ENCODE measurements at places on chromosomes 3 and 15.

DNA sequence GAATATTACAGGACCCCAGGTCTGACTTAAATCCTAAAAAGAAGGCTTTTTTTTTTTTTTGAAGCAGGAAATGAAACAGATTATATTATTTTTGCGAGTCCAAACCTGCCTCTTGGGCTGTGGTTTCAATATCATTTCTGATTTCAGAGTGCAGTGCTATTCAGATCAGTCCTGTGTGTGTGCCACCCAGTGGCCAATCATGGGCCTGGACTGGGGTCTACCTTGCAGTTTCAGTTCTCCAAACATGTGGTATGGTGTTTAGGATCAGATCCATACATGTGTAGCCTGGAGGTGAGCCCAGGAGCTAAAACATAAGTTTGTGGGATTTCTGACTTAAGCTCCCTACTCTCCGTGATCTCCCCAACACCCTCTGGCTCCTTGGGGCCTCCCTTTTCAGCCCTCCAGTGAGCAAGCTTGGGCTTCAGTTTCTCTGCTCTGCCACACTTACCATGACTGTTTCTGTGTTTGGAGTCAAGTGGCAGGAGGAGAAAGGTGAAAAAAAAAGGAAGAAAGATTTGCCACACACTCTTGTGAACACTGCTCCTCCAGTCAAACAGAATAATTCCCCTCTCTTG, 12.1 kb upstream of the THSD4 start:
- no peak for DNase-seq

GRCh38 chr15:63156755-63157117, 541 bp downstream of the RPS27L start:
- no peak for DNase-seq

DNA sequence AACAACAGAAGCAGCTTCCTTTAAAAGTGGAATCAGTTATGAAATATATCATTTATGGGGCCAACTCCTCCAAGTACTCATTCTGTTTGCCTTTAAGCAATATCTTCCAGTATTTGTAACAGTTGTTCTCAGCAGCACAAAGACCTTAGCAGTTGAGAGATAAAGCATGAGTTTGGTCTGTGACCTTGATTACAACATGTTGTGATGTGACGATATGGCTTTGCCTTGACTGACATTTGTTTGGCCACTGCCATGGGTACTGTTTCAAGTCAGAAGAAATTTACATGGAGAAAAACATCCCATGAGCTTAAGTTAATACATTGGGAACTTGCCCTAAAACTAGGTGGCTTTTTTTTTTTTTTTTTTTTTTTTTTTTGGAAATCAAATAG, 175.1 kb upstream of the KBTBD8 start:
- DNase-seq = no peak

DNA sequence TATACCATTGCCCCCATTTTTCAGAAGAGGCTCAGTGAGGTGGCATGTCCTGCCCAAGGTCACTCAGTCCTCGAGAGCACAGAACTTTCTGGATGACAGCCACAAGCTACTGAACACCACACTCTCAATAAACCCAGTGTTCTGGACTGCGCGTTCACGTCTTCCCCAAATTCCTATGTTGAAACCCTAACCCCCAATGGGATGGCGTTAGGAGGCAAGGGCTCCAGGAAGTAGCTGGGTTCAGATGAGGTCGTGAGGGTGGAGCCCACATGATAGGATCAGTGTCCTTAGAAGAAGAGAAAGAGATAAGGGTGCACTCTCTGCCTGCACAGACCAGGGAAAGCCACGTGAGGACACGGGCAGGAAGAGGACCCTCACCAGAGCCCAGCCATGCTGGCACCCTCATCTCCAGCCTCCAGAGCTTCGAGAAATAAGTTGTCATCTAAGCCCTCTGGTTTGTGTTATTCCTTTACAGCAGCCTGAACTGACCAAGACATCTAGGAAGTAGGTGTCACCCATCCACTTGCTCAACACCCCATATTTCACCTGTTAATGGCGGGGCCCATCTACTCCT, 324.0 kb downstream of the UACA start:
- DNase-seq = no peak

GRCh38 chr15:41585127-41586047, 26.4 kb downstream of the TYRO3 start:
- DNase-seq = no peak

DNA sequence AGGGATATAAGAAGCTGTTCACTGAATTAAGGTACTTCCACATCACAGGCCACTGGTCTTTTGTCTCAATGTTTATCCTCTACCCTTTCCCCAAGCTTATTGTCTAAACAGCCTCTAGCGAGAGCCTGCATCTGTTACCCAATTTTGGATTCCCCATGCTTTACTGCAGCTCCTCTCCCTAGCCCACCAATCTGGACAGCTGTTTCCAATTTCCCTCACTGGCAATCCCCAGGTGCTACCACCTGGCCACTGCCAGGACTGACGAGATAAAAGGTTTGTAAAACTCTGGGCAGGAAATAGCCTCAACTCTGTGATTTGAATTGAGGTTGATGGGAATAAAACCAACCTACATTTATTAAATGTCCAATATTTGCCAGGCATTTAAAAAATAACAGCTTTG, 58.0 kb upstream of the TEX9 start:
- no peak for DNase-seq

DNA sequence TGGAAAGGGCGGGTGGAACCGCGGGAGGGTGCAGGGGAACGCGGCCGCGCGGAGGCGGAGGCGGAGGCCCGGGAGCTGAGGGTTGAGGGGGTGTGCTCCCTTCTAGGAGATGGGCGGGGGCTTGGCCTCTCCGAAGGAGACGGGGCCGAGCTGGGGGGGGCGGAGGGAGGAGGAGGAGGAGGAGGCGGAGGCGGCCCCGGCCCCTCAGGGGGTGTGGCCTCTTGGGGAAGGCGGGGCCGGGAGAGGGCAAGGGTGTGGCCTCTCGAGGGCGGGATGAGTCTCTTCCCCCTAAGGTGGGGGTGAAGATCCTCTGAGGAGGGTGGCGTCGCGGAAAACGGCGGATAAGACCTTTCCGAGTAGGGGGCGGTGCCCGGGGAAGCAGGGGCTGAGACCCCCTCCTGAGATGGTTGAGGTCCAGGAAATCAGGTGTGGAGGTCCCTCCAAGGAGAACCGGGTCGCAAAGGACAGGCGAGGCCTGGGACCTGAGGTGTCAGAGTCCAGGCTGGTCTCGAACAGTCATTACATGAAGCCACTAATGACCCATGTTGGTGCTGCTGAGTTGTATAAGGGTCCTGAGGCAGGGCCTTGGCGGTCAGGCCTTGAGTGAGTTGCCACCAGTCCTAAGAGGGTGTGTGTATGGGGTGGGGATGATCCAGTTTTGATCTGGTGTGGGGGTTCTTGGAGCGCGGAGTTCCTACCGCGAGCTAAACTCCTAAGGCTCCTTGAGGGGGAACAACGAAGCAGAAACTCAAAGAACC, 759 bp downstream of the WDR6 start:
- DNase-seq = peak; percentile 80

- no peak for DNase-seq
These were observed 40.4 kb downstream of the CACNA1D start for GRCh38 chr3:53534676-53535400.

DNA sequence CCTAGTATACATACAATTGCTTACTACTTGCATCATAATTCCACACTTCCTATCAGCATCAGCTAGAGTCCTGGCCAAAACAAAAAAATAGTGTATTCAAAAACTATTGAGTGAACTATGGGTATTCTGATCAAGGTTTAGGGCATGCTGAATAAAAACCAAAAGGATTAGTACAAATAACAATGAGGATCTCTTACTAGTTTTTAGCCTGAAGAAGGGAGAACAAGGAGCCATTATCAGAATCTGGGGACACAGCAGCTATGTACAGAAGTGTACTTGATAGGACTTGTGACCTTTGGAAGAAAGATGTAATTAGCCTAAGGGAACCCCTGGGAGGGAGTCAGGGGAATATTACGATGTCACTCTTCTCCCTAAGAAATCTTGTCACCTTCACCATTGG, 832.2 kb downstream of the SQOR start:
- DNase-seq = no peak

GRCh38 chr3:27176256-27176655, 192.9 kb downstream of the NEK10 start:
- no peak for DNase-seq

DNA sequence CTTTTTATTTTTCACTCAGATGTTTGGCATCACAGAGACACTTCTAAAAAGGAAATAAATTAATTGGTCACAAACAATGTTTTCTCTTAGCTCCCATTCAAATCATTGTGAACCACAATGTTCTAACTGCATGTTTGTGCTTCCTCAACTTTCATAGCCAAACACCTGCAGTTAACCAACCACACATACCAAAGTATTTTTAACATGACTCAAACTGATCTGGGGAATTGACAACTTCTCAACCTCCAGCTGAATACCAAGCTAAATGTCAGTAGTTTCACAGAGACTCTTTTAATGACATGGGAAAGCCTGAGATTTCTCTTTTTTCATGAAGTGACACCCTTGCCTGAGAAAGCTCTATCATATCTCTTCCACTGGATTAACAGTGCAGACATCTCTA, 217.9 kb upstream of the MME start:
- DNase-seq = peak; percentile 29

DNA sequence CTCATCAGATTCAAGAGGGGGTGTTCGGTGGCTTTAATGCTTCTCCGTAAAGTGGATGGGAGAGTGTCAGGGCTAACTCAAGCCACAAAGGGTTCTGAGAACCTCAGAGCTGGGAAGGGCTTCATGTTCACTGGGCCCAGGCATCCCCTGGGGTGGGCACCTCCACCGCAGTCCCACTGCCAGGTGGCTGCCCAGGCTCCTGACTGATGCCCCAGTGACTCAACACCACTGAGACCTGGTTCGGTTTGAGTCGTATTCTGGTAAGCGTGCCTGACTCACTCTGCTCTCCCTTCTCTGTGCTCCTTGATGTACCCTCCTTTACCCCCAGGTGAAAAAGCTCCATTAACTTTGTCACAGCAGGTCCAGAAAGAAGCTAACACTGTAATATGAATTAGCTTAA, 304.6 kb downstream of the RPLP1 start:
- no peak for DNase-seq

DNA sequence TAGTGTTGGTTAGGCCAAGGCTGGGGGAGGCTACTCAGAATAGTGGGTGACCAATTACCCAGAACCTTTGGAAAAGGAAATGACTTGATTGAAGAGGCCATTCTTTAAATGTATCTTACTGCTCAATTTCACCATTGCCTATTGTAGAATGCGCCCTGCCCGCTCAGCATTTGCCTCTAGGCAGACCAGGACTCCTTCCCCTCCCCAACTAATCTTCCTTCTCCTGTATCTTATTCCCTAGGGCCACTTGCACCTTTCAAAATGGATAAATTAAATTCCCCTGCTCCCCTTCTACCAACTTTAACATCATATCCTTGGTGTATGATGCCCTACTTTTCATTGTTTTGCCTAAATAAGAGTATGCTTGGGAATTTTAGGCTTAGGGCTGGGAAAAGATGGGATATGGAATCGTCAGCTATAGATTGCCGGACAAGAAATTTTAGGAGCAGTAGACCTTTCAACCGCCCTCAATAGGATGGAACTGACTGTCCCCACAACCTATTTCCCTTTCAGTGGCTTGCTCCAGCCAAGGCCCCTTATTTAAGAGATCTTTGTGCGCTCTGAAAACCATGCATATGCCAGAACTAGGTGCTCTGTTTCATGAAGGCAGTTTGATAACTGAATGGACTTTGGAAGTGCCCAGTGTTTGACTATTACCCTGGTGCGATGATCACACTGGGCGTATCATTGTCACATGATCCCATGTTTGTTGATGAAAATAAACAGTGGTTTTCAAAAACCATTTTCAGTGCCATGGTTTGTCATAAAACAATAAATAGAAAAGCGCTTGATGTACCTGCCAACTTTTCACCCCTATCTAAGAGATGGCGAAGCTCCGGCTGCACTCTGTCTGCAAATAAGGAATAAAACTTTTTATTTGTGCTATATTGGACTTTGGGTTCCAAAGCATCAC, 74.3 kb upstream of the TSEN2 start:
- no peak for DNase-seq

DNA sequence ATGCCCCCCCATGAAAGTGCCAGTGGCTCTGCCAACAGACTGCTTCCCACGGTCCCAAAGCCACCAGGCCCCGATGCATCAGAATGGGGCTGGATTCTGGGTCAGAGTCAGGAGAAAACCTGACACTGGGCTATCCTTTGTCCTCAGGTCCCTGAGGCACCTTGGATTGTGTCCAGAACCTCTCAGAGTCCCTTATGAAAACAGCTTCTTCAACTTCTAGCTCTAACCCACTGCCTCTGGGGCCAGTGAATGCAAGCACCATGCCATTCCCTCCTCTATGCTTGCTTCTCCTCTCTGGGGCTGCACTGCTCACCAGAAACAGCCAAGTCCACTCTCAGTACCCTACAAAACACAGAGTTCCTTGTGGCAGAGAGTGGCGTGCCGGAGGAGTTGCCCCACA, 9.9 kb downstream of the CRABP1 start:
- no peak for DNase-seq

DNA sequence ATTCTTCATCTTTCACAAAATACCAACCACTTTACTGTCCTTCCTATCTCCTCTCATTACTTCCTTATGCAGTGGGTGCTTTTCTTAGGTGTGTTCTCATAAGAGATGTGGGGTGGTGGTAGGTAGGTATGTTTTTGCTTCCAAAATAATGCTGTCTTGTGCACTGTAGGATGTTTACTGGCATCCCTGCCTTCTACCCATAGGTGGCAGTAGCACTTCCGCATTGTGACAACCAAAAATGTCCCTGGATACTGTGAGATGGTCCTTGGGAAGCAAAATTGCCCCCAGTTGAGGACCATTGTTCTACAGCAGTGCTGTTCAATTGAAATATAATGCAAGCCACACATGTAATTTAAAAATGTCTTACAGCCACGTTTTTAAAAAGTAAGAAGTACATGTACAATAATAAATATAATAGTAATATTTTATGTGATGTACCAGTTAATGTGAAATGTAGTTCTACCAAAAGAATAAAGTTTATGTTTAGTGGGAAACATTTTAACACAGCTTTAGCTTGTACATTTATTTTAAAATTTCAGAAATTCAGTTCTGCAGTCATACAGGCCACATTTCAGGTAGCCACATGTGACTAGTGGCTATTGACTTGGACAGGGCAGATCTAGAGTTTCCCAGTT, 75.2 kb downstream of the NEO1 start:
- no peak for DNase-seq

GRCh38 chr3:145959457-145960088, 201.4 kb downstream of the PLOD2 start:
- no peak for DNase-seq

GRCh38 chr3:101819649-101820206, 29.6 kb upstream of the NFKBIZ start:
- DNase-seq = no peak

GRCh38 chr15:67796196-67797127, 28.8 kb upstream of the SKOR1 start:
- no peak for DNase-seq

- no peak for DNase-seq
These were observed 317.7 kb upstream of the TLE3 start for GRCh38 chr15:70415398-70415797.

- DNase-seq = no peak
These were observed 17.2 kb downstream of the CPN2 start for GRCh38 chr3:194333981-194334320.

DNA sequence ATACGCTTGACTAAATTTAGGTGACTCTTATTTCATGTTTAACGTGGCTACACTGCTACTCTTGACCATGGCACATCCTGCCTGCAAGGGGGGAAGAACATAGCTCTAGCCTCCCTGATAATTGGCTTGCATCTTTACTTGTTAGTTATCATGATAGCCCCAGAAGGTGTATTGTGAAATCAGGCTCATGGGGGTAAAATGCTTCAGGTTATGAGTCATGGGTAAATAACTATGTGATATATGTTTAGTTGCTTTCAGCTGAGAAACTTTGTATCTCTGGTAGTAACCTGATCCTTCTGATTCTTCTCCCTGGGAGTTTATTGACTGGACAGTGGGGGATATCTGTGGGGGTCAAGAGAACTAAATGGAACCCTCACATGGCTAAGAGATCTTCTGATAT, 660.8 kb upstream of the UBE2E2 start:
- no peak for DNase-seq

All from fibroblast of skin of left biceps (primary cell).